ENCODE measurements at places on chromosomes 13 and 19. TPM values are rescaled to one million over a fixed set of nuclear protein-coding genes. Genes with fewer than 3 reads are reported as not detected.

Gene CYP2F1
- not detected for total RNA-seq

Gene LGI4
- total RNA-seq, result 0.18 TPM

Gene SMAD9
- total RNA-seq, result 2.4 TPM

Gene SLC7A9
- total RNA-seq, result 0.28 TPM

Gene FGF22
- 0.72 TPM for total RNA-seq

Gene REEP6
- total RNA-seq, result 9.2 TPM

Gene RGL3
- total RNA-seq, result 22.6 TPM

Data from Panc1 (cell line).